ENCODE measurements at places on chromosomes 16 and 17. TPM values are rescaled to one million over a fixed set of nuclear protein-coding genes. Genes with fewer than 3 reads are reported as not detected.
A peak's percentile ranks its signal among the peaks of the same experiment; 100 is the strongest.

DNA sequence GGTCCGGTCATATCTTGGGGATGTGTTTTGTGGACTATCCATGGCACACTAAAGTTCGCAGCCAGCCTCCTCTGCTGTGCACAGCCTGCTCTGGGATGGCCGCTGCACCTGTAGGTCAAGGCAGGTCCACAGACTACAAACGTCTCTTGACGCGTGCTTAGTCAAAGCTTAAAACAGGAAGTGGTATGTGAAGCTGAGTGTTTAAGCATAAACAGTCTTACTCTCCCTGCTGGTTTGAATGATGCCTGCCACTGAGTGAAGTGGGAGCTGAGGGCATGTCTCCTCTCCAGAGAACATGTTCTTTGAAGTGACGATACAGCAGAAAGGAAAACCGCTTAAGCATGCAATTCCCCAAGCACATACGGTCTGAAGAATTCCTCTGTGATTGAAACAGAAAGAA, 365.6 kb downstream of the SLC39A11 start:
- no peak for DNase-seq

GRCh38 chr17:80818871-80819270, 172.8 kb upstream of the CHMP6 start:
- no peak for DNase-seq

DNA sequence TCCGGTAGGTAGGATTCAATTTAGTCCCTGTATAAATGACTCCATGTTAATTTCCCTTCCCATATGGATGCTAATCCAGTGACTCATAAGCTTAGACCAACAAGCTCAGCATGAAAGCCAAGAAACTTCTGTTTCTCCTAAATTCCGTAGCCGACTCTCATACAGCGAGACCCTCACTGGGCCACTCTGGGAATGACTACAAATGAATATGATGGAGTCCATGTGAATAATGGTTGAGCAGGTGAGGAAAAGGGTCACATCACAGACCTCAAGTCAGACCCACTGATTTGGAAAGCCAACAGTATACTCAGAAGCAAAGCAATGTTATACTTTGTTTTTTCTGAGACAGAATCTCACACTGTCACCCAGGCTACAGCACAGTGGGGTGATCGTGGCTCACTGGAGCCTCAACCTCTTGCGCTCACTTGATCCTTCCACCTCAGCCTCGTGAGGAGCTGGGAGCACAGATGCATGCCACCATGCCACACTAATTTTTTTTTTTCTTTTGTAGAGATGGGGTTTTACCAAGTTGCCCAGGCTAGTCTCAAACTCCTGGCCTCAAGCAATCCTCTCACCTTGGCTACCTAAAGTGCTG, 14.6 kb downstream of the RSL1D1 start:
- DNase-seq = no peak

Gene CHTF8
- 39.1 TPM for total RNA-seq

Gene TMEM114
- not detected for total RNA-seq

DNA sequence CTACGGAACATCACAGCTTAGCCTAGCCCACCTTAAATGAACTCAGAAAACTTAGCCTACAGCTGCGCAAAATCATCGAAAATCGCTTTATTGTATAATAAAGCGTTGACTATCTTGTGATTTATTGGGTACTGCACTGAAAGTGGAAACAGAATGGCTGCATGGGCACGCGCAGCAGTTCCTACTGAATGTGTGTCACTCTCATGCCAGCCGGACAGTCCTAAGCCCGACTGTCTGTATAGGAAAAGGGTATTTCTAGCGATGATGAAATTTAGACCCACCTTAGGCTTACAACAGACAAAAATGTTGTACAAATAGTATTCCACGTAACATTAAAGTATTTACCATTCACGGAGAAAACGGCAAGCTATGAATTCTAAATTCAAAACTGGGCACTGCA, 9.3 kb downstream of the FBXO31 start:
- no peak for DNase-seq

- no peak for DNase-seq
Measured at GRCh38 chr16:47979164-47979520, 176.7 kb downstream of the ABCC12 start.

Gene GRAPL
- total RNA-seq = 0.21 TPM

Gene DLX3
- 0.53 TPM for total RNA-seq

DNA sequence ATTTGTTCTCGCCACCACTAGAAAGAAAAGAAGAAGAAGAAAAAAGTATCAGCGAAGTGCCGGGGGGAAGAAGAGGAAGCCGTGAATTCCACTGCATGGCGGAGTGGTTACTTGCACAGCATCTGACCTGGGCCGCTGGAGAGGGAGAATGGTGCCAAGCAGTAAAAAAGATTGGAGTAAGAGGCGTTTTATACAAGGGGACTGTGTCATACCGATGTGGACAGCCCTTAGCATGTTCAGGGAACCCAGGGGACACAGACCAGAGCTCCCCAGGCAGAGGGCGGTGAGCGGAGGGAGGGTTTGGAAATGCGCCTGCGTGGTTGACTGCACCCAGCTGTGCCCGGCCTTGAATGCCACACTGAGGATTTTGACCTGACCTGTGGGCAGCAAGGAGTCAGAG, 52.8 kb downstream of the PLXDC1 start:
- no peak for DNase-seq

DNA sequence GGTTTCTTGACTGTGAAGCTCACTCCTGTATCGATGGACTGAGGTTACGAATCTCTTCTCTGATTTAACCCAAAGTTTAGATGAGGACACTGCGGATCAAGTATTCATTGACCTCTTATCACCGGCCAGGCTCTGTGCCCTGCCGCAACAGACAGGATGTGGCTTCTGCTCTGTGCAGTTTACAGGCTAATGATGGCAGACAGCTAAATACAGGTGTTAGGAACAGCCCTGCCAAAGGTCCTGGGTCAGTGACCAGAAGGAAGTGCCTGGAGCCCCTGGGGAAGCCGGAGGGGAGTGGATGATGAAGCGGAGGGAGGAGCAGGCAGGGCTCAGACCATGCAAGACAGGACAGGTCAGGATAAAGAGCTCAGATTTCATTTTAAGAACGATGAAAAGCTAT, 44.4 kb downstream of the HAPSTR1 start:
- DNase-seq = no peak

DNA sequence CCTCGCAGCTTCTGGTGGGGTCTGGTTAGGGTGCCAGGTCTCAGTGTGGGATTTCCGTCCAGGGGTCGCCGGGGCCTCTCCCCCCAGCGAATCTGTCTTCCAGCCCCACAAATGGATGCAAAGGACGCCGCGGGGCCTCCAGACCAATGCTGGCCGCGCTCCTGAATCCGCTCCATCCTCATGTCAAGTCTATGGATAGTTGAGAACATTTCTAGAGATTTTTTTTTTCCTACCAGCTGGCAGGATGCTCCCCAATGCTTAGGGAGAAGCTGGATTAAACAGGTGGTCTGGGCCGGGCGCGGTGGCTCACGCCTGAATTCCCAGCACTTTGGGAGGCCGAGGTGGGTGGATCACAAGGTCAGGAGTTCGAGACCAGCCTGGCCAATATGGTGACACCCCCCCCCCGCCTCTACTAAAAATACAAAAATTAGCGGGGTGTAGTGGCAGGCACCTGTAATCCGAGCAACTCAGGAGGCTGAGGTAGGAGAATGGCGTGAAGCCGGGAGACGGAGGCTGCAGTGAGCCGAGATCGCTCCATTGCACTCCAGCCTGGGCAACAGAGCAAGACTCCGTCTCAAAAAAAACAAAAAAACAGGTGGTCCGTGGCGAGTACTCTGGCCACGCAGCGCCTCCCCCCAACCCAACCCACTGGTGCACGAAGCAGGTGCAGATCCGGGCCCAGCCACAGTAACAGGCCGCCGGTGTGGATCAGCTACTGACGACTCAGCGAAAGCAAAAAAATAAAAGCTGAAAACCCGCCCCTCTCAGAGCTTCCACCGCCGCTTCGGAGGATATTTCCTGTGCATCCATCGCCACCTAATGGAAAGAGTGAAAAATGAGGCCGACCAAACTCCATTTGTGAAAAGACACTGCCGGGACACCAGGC, 1.1 kb upstream of the NXN start:
- peak; percentile 88 for DNase-seq

DNA sequence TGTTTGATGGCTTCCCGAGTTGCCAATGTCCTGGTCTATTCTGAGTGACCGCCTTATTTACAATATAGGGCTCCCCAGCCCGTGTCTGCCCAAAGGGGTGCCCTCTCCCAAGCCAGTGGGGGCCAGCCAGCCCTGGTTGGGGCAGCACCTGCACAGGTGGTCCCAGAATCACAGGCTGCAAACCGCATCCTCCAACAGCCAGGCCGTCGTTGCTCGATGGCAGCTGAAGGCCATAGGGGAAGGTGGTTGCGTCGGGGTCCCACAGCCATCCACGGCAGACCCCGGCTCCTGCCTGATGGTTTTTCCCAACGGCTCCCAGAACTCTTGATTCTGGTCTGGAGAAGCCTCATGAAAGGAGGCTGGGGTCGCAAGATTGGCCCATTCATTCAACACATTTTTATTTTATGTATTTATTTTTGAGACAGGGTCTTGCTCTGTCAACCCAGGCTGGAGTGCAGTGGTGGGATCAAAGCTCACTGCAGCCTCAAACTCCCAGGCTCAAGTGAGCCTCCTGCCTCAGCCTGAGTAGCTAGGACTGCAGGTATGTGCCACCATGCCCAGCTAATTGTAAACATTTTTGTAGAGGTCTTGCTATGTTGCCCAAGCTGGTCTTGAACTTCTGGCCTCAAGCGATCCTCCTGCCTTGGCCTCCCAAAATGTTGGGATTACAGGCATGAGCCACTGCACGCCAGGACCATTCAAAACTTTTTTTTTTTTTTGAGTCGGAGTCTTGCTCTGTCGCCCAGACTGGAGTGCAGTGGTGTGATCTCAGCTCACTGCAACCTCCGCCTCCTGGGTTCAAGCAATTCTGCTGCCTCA, 79.0 kb upstream of the TOB1 start:
- peak; percentile 24 for DNase-seq

GRCh38 chr17:31379597-31380205, 11.8 kb upstream of the RAB11FIP4 start:
- DNase-seq = no peak

DNA sequence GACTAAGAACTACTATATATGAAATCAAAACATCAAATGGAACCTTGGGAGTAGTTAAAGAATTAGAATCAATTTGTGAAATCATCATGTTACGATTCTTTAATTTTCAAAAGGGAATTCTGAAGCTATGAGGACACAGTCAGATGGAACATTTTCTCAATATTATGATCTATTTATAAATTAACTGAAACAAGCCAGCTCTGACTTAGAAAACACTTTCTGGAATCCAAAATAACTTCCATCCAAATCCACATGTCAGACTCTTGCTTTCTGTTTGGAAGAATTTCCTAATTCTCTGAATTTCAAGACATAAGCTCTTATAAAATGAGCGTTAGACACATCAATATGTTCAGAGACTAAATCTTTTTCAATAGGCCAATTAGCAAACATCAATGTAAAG, 737.7 kb upstream of the SOX9 start:
- no peak for DNase-seq

Gene ATP1B2
- total RNA-seq = 0.79 TPM

GRCh38 chr17:79545251-79546005, 65.4 kb downstream of the RBFOX3 start:
- DNase-seq = no peak

DNA sequence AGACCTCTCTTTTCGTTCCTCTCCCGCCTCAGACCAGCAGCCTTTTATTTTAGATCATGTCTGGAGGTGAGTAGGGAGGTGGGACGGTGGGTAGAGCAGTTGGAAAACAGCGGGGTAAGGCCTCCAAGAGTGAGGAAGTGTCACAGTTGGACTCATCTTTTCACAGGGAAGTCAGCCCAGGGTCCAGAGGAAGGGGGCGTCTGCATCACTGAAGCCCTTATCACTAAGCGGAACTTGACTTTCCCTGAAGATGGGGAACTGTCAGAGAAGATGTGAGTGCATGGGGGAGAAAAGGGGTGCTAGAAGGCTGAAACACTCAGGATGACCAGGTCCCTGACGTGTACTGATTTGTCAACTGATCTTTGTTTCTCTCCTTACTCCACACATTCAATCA, 461 bp downstream of the LRRC46 start:
- no peak for DNase-seq

DNA sequence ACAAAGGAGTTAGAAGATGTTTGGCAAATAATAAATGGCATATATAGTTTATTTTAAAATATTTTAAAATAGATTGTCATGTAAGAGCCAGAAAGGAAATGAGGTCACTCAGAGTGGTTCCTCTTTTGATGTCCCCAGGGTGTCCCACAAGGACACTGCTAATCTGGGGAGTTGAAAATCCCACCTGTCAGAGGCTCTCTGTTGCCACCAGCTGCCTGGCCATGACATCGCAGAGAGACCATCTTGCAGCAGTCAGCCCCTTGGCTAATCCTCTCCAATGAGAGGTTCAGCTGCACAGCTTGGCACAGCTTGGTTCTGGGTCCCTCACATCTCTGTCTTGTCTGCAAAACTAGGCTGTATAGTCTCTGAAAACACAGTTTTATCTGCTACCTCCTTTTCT, 11.0 kb upstream of the RBFOX1 start:
- DNase-seq = no peak

- DNase-seq = no peak
Measured at GRCh38 chr16:65249768-65250167, 127.9 kb upstream of the CDH11 start.

Gene CCDC92B
- 0.76 TPM for total RNA-seq

DNA sequence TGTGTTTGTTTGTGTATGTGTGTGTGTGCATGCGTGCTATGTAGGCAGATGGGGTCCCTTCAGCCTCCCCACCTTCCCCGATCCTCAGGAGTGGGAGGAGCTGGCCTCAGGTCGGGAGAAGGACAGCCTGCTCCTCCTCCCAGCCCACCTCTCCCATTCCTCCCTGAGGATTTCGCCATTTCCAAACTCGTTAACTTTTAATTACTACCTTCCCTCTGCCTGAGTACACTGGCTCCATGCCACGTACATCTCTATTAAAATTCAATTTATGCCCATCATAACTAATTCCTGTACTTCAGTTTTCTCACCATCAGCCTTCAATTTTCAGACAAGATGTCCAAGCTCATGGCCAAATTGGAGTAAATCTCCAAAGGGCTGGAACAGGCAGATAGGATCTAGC, 148.6 kb downstream of the SDK2 start:
- DNase-seq = no peak

- DNase-seq = peak; percentile 82
Measured at GRCh38 chr16:57775661-57776469, 26.4 kb downstream of the KIFC3 start.

Gene FAM20A
- total RNA-seq = 1.1 TPM

DNA sequence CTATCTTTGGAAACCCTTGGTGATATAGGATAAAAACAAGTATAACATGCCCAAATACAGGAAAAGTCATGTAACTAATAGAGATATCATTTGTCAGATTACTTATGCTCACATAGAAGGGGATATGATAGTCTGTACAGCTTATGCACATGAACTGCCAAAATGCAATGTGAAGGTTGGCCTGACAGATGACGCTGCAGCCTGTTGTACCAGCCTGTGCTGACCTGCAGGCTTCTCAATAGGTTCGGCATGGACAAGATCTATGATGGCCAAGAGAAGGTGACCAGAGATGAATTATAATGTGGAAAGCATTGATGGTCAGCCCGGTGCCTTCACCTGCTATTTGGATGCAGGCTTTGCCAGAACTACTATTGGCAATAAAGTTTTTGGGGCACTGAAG, 12.7 kb downstream of the WFIKKN2 start:
- no peak for DNase-seq

- DNase-seq = no peak
Measured at GRCh38 chr16:64919929-64920607, 201.8 kb downstream of the CDH11 start.

GRCh38 chr16:87042551-87043230, 274.5 kb downstream of the C16orf95 start:
- peak; percentile 70 for DNase-seq

- DNase-seq = no peak
Measured at GRCh38 chr16:66375451-66375850, 9.0 kb downstream of the CDH5 start.
